ENCODE measurements at places on chromosomes 4 and X.

- no peak for DNase-seq
Observed at GRCh38 chr4:53366301-53366716, 448 bp upstream of the SCFD2 start.

DNA sequence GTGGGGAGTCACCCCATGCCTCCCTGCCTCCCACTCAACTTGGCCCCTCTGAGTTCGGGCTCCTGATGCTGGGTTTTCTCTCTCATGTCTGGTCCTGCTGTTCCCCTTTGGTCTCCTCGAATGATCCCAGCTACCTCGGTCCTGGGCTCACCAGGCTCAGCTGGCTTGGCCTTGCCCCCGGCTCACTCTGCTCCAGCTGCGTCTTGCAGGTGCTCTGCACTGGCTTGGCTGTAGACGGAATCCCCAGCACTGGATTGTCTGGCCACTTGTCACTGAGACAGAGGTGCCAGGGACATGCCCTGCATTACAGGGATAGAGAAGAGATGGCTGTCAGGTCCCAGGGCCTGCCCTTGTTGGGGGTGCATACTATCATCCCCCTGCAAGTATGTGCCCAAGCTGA is 41.6 kb upstream of the NYX start:
- no peak for DNase-seq

GRCh38 chrX:54633641-54634040 is 103.6 kb downstream of the GNL3L start:
- no peak for DNase-seq

GRCh38 chrX:38898261-38898660 is 97.0 kb downstream of the MID1IP1 start:
- no peak for DNase-seq

GRCh38 chr4:145230726-145231125 is 50.3 kb upstream of the OTUD4 start:
- no peak for DNase-seq

- no peak for DNase-seq
Observed at GRCh38 chr4:3473181-3473950, 10.3 kb downstream of the DOK7 start.

DNA sequence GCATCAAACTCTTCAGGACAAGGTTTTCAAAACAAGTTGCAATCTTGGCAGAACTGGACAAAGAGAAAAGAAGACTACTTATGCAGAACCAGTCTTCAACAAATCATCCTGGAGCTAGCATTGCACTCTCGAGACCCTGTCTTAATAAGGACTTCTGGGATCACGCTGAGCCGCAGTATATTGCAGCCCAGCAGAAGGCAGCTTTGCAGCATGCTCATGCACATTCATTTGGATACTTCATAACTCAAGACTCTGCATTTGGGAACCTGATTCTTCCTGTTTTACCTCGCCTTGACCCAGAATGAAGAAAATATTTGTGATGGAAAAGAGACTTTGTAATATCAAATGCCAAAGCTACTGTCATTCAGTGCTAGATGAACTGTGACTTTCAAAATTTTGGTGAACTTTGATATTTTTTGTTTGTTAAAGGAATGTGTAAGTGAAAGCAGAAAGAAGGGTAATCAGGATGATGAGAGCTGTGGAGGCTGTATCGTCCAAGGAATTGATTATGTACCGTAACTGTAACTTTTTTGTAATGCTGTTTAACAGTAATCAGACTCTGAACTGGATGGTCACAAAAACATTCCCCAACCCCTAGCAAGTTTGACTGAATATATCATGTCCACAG is 27.2 kb downstream of the HSPA4L start:
- no peak for DNase-seq

DNA sequence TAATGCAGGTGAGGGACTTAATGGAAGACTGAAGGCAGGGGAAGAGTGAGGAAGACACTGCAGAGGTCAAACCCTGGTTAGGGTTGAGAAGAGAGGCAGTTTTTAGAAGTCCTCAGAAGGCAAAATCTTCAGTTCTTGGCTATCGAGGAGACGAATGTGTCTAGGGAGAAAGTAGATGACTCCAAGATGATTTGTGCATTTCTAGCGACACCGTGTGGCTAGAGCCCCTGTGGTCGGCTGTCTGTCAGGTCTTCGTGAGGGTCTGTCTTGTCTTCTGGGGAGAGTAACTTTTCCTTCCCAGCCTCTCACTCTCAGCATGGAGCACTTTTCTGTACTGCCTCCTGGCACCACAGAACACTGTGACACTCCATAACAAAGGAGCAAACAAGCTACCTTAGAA is 458.1 kb downstream of the STIM2 start:
- peak; percentile 10 for DNase-seq

- peak; percentile 12 for DNase-seq
Observed at GRCh38 chrX:69603566-69604194, 12.2 kb upstream of the EDA start.

GRCh38 chr4:77007358-77008230 is 58.0 kb downstream of the SEPTIN11 start:
- no peak for DNase-seq

DNA sequence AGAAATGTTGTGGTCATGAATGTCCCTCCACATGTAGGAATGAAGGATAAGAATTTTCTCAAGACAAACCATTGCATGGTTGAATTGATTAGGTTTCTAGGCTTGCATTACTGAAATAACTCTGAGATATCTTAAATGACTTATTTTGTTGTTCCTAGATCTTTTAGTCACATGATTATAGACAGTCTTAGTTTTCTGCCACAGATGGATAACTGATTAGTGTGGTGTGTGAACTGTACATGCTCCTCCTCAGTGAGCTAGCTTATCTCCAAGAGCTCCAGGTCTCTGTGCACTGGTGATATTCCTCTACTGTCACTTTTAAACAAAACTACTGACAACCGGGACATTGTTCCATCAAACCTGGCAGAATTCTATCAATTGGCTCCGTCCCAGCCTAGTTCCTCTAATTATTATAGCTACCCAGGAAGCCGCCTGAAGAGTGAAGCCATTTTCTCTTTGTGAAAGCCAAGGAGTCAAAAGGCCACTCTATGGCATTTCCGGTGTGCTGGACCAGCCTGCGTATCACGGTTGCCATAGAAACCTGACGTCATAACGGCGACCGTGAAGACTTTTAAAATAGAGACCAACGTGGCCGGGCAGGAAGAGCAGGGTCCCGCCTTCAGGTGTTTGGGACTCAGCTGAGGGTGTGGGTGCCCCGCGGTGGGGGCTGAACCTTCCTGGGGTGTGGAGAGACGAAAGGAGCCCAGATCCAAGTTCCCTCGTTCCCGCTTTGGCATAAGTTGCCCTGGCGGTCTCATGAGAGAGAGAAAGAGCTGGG is 28.1 kb downstream of the BEX3 start:
- DNase-seq, result peak; percentile 75

- no peak for DNase-seq
Observed at GRCh38 chr4:36392024-36392423, 110.6 kb downstream of the DTHD1 start.

DNA sequence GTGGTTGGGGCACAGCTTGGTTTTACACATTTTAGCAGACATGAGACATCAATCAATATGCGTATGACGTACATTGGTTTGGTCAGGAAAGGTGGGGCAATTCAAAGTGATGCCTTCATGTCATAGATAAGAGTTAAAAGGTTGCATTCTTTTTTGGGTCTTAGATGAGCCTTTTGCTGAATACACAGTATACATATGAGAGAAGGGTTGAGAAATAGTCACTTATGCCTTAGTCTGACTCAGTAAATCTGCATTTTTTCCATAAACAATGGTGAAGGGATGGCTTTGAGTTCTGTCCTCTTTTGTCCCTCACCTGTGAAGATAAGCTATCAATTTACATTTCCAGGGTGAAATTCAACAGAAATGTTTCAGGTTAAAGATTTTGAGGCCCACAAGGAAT is 43.9 kb upstream of the UGT2B15 start:
- no peak for DNase-seq

DNA sequence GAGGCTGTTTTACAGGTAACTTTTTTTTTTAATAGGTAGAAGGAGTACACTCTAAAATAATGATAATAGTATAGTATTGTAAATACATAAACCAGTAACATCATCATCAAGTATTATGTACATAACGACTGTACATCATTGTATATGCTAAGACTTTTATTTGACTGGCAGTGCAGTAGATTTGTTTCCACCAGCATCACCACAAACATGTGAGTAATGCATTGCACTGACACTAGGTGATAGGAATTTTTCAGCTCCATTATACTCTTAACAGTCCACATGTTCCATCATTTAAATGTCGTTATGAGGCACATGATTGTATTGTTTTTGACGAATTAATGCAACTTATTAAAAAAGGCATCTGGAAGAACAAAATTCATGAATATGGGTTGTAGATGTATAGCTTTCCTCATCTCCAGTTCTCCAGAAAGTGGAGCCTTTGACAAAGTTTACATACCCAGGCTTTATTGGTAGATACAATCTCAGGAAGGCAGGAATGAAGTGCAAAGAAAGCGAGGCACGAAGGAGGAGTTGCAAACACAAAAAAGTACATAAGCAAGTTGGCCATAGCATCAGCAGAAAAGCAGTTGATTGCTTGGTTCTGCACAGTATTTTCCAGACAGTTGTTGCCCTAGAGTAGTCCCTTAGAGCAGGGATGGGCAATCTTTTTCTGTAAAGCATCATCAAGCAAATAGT is 336.9 kb upstream of the NR3C2 start:
- no peak for DNase-seq

GRCh38 chr4:138611721-138612120 is 369.6 kb upstream of the SLC7A11 start:
- no peak for DNase-seq

DNA sequence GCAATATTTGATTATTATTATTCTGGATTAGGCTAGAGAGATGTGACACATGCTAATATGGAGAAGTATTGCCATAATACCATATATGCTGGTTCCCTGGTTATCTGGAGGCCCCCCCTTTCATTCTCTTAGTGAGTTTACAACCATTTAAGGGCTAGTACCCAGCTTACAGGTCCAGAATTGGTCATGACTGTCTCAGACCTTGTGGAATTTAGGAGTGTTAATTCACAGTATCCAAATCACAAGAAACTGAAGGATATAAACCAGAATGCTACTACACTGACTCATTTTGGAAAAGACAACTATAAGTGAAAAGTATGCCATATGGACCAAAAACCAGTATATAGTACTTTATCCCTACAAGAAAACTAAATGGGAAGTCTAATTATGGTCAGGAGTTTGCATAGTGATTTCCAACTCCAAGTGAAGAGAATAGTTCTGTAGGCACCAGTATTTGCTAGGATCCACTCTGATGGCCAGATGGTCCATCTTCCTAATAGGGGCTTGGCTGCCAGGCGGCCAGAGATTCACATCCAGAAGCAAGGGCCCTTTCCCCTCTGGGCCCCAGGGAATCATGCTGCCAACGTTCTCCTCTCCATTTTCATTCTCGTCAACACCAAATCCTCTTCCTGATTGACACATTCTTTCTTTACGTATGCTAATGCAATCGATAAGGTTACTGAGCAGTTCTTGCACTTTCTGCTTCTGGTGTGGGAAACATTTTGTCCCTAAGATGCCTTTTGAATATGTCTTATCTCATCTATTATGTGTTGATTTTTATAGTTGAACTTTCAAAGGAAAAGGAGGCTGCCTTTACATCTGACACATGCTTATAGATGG is 123.6 kb downstream of the SHROOM3 start:
- DNase-seq, result no peak

- DNase-seq, result no peak
Observed at GRCh38 chr4:6001680-6002491, 16.3 kb downstream of the C4orf50 start.

DNA sequence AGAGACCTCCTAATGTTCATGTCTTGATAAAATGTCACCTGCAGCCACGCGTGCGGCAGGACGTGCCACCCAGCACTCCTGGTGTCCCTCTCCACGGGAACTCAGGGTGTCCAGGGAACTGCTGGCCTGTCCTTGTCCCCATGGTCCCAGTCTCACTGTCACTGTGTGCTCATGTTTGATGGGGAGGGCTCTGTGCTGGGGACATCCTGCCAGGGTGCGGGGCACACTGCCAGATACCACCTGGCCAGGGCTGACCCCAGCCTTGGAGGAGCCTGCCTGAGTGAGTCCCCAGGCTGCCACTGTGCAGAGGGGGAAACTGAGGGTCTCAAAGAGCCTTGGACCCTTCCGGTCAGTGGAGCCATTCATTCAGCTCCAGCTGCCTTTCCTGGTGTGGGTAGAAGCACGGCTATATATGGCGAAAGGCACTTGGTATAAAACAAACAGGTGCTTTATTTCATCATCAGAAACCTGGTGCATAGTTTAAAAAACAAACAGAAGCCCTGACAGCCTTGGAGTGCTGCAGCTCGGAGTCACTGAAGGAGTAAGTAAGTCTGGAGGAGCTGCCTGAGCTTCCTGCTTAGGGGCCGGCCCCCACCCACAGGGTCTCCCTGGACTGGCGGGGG is 33.0 kb downstream of the NOP14 start:
- DNase-seq, result no peak

DNA sequence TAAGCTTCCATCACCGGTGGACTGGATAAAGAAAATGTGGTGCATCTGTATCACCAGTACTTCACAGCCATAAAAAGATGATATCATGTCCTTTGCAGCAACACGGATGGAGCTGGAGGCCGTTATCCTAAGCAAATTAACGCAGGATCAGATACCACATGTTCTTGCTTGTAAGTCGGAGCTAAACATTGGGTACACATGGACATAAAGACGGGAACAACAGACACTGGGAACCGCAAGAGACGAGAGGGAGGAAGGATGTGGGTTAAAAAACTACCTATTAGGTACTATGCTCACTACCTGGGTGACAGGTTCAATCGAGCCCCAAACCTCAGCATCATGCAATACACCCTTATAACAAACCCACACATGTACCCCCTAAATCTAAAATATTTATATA is 16.3 kb upstream of the IDS start:
- DNase-seq, result no peak

DNA sequence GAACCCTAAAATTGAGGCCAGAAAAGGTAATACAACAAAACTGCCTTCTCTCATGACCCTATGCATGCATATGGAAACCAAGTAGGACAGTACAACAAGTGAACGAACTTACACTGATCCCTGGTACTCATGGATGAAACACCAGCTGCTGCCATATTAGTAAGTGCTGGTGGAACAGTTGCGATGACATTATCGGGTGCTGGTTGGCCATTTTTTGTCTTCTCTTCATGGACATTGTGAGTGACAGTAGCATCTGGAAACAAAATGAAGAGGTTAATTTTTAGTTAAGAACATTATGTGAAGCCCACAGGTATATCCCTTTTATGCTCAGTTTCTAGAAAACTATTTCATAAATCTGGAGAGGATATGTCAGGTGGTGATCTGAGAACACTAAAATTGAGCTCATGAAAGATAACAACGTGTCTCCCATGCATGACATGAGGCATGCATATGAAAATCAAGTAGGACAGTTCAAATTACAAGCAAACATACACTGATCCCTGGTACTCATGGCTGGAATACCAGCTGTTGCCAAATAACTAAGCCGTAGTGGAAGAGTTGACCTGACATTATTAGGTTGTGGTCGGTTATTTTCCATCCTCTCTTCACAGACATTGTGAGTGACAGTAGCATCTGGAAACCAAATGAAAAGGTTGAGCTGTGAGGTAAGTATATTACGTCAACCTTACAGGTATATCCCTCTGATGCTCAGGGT is 74.2 kb upstream of the CT45A1 start:
- DNase-seq, result no peak

DNA sequence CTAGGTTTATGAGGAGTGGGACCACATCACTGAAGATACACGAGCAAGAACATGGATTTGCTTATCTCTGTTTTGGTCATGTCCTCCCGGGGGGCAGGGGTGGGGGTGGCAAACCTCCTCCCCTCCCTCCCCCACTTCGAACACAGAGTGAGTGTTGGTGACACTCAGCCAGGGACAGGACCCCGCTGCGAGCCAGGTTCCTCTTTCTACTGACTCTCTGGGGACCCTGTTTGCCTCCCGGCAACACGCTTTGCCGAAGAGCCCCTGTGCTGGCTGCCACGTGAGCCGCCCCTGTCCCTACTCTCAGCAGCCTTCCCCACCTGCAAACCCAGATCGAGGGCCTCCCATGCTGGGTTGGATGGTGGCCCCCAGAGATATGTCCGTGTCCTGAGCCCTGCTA is 34.7 kb downstream of the P2RY8 start:
- DNase-seq, result no peak
